ENCODE measurements at places on chromosomes 6 and 20. TPM values are rescaled to one million over a fixed set of nuclear protein-coding genes. Genes with fewer than 3 reads are reported as not detected.

Gene RSPH9
- total RNA-seq, result 0.19 TPM

Gene EDN3
- total RNA-seq, result not detected

Gene TAF4
- total RNA-seq, result 16.0 TPM

Gene SH3BGRL2
- 121 TPM for total RNA-seq

Gene CD40
- 9.5 TPM for total RNA-seq

Gene RNF146
- total RNA-seq, result 67.8 TPM

Gene CST2
- total RNA-seq, result not detected

Gene PM20D2
- total RNA-seq, result 4.0 TPM

Gene CSTF1
- 21.8 TPM for total RNA-seq

Gene BMP7
- total RNA-seq, result 0.82 TPM

Gene OARD1
- 30.3 TPM for total RNA-seq
